ENCODE measurements at places on chromosomes 7 and 10. TPM values are rescaled to one million over a fixed set of nuclear protein-coding genes. Genes with fewer than 3 reads are reported as not detected.

- no peak for DNase-seq
Measured at GRCh38 chr10:64086083-64086767, 565.0 kb downstream of the REEP3 start.

DNA sequence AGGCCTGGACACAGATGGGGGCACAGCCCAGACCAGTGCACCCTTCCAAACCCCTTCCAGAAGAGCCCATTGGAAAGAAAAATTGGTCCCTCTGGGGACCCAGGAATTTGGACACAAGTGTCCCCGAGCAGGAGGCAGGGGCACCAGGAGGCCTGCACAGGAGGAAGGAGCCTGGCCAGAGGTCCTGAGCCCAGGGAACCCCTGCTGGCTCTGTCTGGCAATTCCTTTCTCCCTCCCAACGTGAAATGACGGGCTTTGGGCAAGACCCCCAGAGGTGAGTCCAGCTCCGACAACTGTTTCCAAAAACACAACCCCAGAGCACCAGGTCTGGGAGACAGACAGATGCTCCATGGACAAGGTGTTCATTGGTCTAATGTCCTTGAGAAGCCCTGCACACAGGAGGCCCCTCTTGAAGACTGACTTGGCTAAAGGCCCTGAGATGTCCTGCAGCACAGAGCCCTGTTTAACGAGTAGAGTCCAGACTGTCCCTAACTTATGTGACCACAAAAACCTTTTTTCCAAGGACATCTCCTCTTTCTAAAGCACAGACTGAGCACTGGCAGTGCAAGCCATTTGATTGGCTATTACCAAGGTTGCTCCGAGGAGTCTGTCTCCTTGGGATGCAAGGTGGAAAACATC, 150.7 kb downstream of the OAT start:
- DNase-seq, result no peak

DNA sequence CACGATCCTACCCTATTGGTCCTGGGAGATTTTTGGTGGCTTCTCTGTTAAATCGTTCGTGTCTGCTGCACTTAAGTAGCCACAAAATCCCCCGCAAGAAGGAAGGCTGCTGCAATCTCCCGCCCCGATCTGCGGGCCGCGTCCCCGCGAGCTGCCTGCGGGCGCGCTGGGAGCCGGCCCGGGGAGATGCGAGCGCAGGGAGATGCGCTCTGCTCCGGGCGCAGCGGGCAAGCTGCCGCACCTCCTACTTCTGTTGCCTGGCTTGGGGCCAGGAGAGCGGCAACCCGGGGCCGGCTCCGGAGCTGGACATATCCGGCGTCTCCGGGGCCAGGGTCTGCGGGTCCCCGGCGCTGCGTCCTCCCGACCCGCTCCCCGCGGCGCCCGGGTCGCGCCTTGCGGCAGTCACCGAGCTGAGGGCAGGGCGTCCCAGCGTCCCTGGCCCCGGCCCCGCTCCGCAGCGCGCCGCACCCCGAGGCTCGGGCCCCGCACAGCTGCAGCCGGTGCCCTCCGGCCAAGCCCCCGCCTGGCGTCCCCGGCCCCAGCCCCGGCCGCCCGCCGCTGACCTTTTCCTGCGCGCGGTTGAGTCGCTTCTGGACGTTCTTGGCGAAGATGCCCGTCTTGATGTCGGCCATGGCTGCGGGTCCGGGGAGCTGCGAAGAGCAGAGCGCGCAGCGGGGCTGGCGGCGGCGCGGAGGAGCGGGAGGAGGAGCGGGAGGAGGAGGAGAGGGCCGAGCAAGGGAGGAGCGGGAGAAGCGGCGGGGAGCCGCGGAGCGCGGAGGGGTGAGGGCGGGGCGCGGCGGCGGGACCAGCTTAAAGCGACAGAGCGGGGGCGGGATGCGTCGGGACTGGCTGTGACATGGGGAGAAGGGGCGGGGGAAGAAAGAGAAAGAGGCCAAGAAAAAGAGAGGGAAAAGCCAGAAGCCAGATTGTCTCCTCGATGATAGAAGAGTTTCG, at the start of gene AMPH:
AMPH (minus strand) TSS at position 654 of the 954 bp plus-strand sequence; CDS start at position 632, 22 bp downstream.
- DNase-seq, result peak; percentile 83

Gene PLEKHA1
- 68.0 TPM for total RNA-seq

GRCh38 chr7:33107136-33108066, 1.8 kb downstream of the RP9 start:
- DNase-seq, result no peak

GRCh38 chr10:70232859-70233108, 445 bp downstream of the PPA1 start:
- peak; percentile 67 for DNase-seq

GRCh38 chr10:48667960-48668590, 16.6 kb upstream of the WDFY4 start:
- DNase-seq, result no peak

- no peak for DNase-seq
Measured at GRCh38 chr10:133091316-133091715, 3.6 kb downstream of the ADGRA1 start.

DNA sequence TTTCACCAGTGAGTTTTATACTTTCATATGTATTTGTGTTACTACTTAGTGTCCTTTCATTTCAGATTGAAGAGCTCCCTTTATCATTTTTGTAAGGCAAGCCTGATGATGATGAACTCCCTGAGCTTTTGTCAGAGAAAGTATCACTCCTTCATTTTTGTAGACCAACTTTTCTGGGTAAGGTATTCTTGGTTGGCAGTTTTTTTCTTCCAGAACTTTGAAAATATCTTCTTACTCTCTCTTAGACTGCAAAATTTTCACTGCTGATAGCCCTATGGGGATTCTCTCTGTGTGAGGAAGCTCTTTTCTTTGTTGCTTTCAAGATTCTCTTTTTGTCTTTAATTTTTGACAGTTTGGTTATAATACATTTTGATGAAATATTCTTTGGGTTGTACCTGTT, 35.7 kb downstream of the CCDC7 start:
- no peak for DNase-seq

DNA sequence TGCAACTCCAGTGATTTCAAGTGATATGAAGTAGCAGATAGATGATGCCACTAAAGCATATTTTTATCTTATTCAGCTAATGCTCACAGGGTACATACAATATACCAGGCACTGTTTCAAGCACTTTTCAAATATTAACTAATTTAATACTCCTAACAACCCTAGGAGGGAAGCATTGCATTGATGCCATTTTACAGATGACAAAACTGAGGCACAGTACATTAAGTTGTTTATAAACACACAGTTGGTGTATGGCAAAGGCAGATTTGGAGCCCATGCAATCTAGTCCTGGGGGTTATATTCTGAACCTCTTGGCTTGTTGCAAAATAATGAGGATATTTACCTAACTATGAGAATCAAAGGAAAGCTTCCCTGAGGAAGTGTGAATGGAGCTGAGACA, 371.0 kb downstream of the SFMBT2 start:
- no peak for DNase-seq

Gene CNPY1
- not detected for total RNA-seq

DNA sequence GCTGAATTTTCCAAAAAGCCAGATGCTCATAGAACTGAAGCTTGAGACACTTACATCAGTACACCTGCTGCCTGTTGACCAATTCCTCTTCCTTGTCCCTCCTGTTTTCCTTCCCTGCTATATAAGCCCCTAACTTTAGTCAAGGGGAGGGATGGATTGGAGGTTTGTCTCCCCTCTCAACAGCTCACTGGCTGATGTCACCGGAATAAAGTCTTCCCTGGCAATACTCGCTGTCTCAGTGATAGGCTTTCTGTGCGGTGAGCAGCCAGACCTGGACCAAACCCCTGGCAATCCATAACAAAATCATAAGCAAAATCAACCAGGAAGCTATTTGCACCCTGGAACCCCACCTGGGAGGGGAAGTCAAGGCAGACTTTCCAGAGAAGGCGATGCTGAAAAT, 929 bp upstream of the IRF5 start:
- DNase-seq, result no peak

Gene SLC18A3
- not detected for total RNA-seq

- DNase-seq, result no peak
Measured at GRCh38 chr7:103132995-103133688, 15.8 kb downstream of the NAPEPLD start.

Gene FLNC
- total RNA-seq, result 905 TPM

- DNase-seq, result no peak
Measured at GRCh38 chr10:64732372-64732957, 1211.3 kb downstream of the REEP3 start.

Gene BICC1
- 8.2 TPM for total RNA-seq

- DNase-seq, result no peak
Measured at GRCh38 chr10:12617191-12618175, 268.1 kb downstream of the CAMK1D start.

DNA sequence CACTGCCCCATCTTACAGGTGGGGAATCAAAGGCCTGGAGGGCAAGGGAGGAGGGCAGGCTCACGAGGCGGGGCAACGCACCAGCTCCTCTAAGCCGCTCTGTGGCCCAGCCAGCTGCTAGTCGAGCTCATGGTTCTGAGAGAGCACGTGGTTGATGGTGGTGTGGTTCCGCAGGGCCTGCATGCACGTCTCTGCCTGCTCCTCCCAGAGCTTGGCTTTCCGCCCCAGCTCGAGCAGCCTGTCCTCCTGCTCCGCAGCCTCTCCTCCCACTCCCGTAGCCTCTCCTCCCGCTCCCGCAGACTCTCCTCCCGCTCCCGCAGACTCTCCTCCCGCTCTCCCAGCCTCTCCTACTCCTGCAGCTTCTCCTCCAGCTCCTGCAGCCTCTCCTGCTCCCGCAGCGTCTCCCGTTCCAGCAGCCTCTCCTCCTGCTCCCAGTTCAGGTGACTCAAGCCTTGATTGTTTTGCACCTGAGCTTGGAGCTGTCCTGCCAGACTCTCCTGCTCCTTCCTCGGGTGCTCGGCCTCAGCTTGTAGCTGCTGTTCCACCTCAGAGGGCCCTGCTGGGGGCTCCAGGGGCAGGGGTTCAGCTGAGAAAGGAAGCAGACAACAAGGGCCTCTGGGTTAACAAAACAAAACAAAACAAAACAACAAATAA, 19.1 kb upstream of the MTPAP start:
- DNase-seq, result peak; percentile 69

DNA sequence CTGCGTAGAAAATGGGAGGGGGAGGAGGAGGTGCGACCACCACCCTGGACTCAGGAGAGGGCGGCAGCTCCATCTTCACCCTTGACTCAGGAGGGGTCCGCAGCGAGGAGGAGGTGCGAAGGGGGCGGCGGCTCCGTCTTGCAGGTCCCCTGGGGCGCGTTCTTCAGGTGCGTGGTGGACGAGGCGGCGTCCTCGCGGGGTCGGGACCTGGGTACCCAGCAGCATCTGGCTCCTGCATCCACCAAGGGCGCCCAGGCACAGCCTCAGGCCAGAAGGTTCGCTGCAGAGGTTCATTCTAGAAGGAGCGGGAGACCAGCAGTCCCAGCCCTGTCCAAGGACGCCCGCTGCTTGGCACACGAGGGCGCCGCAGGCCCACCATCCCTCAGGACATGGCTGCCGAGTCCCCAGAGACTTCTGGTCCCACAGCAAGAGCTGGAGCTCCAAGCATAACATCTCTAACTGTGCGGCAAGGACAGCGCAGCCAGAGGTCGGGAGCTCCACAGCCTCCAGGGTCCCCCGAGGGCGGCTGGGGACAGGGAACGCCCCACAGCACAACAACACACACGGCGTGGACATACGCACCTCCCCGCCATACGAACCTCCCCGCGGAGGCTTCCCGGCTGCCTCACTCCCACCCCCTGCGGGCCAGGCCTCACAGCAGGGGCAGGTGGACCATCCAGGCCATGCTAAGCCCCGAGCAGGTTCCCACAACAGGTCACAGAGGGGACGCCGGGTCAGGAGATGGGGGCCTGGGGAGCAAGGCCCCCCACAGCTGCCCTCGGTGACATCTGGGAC, 16.8 kb upstream of the DPYSL4 start:
- DNase-seq, result no peak

GRCh38 chr10:59179068-59179467, 2.6 kb downstream of the PHYHIPL start:
- no peak for DNase-seq

GRCh38 chr7:2108071-2108455, 124.7 kb downstream of the MAD1L1 start:
- no peak for DNase-seq

- no peak for DNase-seq
Measured at GRCh38 chr7:93176992-93177580, 28.9 kb upstream of the SAMD9L start.

- no peak for DNase-seq
Measured at GRCh38 chr10:73785721-73786511, 510 bp downstream of the ZSWIM8 start.

DNA sequence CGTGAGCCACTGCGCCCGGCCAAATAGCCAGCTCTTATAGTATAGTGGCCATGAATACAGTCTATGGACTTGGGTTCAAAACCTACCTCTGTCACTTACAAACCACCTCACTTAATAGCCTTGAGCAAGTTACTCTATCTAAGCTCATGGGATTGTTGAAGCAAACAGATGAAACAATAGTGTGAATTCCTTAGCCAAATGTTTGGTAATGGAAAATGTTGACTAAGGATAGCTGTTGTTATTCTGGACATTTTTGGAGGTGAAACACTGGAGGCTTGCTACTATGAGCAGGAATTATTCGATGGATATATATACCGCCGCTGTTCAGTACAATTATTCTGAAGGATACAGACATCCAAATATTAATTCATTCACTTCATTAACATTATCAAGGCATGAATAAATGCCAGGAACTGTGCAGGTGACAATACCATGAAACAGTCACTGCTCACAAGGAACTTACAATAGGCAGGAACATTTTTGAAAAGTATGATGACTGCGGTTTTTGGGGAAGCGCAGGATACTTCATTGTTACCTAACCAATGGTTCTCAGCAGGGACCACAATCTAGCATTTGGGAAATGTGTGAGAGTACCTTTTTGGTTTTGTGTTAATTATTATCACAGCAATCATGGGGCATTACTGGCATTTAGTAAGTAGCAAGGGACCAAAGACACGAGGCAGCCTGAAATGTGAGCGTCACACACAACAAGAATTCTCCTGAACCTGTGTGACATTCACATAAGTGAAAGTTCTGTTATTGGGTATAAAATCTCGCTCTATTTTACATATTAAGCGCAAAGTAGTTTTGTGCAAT, 55.7 kb downstream of the CUBN start:
- DNase-seq, result no peak

- DNase-seq, result no peak
Measured at GRCh38 chr10:17647326-17647725, 3.4 kb downstream of the STAM start.

- no peak for DNase-seq
Measured at GRCh38 chr10:7707102-7707501, 4.0 kb downstream of the ITIH2 start.

DNA sequence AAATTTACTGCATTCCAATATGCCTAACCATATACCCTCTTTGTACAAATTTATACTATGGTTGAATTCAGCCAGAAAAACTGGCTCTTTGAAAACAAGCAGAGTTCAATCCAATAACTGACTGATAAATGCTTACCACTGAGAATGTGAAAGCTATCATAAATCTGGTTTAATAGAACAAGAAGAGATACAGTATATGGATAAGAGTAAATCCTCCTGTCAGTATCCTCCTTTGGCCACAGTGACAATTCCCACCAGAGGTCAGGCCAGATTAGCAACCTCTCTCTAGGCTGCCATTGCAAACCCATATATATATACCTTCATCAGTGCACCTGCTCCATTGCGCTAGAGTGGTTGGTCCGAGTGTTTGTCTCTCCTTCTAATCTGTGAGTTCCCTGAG, 647.2 kb downstream of the GRM8 start:
- no peak for DNase-seq

Data from Right ventricle myocardium inferior (tissue), 1 donor.